ENCODE measurements at places on chromosomes 16 and 17. TPM values are rescaled to one million over a fixed set of nuclear protein-coding genes. Genes with fewer than 3 reads are reported as not detected.

TBC1D3L gene
- total RNA-seq = 8.6 TPM

- DNase-seq = no peak
Observed at GRCh38 chr17:80264205-80265075, 3.8 kb downstream of the RNF213 start.

- no peak for DNase-seq
Observed at GRCh38 chr17:48494335-48494734, 36.5 kb downstream of the HOXB1 start.

GRCh38 chr17:3879591-3880417, 13.0 kb downstream of the CAMKK1 start:
- DNase-seq = no peak

- DNase-seq = no peak
Observed at GRCh38 chr17:80195671-80196529, 24.2 kb downstream of the SGSH start.

DNA sequence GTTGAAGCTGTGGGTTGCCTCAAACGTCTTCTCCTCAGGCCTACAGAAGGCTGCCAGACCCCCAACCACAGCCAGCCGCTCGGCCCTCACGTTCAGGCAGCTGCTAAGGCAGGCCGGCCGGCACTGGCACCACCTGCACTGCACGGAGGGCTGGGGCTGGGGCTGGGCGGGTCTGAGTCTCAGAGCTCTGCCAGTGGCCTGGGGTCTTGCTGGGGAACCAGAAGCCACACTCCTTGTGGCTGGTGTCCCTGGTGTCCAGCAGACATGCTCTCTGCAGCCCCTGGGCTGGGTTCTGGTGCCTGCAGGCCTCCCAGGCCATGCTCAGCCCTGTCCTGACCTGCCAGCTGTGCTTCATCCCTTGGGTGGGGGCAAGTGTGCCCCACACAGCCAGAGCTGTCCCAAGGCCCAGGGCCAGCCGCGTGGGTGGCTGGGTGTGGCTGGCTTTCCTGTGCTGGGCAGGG, 42.0 kb downstream of the BAHCC1 start:
- no peak for DNase-seq

ASPSCR1 gene
- total RNA-seq = 25.4 TPM

DNA sequence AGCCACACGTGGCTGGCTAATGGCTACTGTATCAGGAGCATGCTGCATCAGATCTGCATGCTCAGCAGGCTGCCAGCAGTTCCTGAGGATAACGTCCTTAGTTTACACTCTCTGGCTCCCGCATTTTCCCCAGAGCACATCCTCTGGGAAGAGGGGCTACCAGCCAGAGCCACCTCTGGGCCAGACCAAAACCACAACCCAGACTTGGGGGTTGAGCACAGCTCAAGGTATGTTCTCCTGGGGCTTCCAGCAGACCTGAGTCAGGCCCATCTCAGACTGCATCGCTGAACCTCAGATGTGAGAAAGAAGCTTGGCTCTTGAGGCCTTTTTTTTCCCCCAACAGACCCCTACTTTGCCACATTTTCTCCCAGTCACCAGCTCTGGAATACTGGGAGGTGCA, 23.7 kb upstream of the WSCD1 start:
- DNase-seq = no peak

DNA sequence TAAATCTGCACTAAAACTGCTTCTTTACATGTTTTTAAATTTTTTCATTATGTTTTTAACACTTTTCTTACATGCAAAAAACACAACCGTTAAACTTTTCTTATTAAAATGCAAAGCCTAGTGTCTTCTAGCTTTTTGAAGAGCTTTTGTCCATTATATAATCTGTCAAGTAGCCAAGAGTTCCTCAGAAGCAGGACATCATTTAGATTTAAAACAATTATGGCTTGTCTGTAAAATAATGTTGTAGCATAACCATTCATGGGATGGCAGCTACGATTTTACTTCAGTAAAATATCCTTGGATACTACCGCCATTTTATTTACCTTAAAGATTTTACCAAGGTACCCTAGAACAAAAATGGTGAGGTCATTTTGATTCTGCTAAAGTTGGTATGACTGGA, 2.8 kb downstream of the OMG start:
- DNase-seq = no peak

GRCh38 chr16:521381-522210, 5.9 kb upstream of the CAPN15 start:
- no peak for DNase-seq

All from left ventricle myocardium superior (tissue), 1 donor.